ENCODE measurements at places on chromosomes 7 and 10.

DNA sequence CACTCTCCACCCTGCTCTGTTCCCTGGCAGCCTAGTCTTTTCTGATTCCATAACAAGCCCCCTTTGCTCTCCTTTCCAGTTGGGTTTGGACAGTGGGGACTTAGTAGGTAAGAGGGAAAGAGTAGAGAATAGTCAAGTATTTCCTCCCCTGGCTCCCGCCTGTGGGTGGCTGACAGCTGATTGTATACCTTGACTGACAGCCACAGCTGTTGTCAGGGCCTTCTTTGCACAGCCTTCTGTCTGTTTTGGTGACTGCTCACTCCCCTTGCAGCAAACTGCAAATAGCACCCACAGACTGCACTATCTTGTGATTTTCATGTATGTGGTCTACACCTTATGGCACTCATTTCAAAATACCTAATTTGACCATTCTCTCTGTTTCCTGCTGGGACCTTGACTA is 486.3 kb downstream of the ACTR3B start:
- no peaks in the 10 kb centered on the region for H3K27me3 ChIP-seq
- H3K4me1 ChIP-seq, result no peaks in the 10 kb centered on the region
- no peaks in the 10 kb centered on the region for H3K36me3 ChIP-seq

GRCh38 chr7:94366832-94367231 is 27.9 kb upstream of the COL1A2 start:
- H3K36me3 ChIP-seq, result no peaks in the 10 kb centered on the region
- DNase-seq, result no peak
- H3K27me3 ChIP-seq, result no peaks in the 10 kb centered on the region
- H3K4me3 ChIP-seq, result no peak overlapping the region
- no peaks in the 10 kb centered on the region for H3K4me1 ChIP-seq
- no peak overlapping the region for H3K27ac ChIP-seq

DNA sequence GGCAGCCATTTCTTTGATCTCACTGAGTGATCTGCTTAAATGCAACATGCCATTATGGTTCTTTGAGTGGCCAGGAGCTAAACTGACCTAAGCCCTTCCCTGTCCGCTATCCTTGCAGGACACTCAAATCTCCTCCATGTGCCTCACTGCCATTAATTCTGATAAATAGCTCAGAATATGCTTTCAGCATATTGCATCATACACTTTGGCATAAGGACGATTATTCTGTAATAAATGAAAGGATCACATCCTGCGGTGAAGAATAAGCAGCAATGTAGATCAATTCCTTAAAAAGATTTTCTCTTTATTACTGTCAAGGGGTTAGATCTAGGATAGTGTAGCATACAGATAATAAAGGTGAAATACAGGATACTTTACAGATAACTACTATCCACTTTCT is 231.8 kb upstream of the CTBP2 start:
- no peak overlapping the region for H3K4me3 ChIP-seq
- no peak for DNase-seq
- H3K36me3 ChIP-seq, result no peaks in the 10 kb centered on the region
- H3K27ac ChIP-seq, result no peak overlapping the region

GRCh38 chr10:70832221-70832620 is 16.5 kb downstream of the SGPL1 start:
- no peaks in the 10 kb centered on the region for H3K36me3 ChIP-seq
- no peaks in the 10 kb centered on the region for H3K27me3 ChIP-seq
- no peak overlapping the region for H3K27ac ChIP-seq
- H3K4me3 ChIP-seq, result no peak overlapping the region
- no peak for DNase-seq
- H3K4me1 ChIP-seq, result no peaks in the 10 kb centered on the region

DNA sequence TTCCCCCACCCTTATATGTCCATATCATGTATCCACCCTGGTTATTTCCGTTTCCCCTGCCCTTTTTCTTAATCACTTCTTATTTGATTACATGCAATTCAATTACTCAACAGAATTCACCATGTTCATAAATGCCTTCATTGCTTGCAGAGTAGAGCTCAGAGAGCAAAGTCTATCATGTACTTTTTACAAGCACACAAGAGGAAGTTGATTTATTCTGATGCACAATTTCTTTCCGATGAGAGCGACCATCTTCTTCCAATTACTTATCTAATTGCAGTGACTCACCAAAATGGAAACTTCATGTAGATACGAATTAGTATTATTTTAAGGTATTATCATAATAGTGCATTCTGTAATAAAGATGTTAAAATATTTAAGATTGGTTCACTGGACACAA is 430.5 kb upstream of the KLF6 start:
- H3K27ac ChIP-seq, result no peak overlapping the region
- H3K27me3 ChIP-seq, result no peaks in the 10 kb centered on the region
- DNase-seq, result no peak
- H3K36me3 ChIP-seq, result no peaks in the 10 kb centered on the region
- H3K4me3 ChIP-seq, result no peak overlapping the region
